Stimulated activated memory B cell treated with anti-CD40 and anti-IgM and Interleukin-4, amounts not matched to agents 10 μg/mL and 1 μg/mL and 100 μg/mL, for 72 hours (primary cell): ENCODE measurements at places on chromosomes 7 and 10.

DNA sequence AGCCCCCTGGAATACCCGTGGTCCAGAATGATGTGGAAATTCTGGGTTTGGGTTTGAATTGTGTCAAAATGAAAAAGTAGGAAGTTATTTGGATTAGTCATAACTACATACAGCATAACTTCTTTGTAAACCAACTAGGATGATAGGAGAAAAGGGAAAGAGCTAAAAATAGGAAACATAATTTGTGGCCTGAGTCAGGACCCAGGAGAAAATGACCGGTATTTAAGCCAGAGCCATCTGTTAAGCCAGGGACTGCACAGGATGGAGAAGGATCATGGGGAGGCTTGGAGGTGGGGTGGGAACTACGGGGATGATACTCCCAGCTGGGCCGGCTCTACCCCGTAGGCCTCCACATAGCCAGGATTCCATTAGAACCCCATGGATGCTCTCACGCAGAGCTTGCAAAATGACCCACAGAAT is 98.6 kb downstream of the MYOF start:
- ATAC-seq = no peak

DNA sequence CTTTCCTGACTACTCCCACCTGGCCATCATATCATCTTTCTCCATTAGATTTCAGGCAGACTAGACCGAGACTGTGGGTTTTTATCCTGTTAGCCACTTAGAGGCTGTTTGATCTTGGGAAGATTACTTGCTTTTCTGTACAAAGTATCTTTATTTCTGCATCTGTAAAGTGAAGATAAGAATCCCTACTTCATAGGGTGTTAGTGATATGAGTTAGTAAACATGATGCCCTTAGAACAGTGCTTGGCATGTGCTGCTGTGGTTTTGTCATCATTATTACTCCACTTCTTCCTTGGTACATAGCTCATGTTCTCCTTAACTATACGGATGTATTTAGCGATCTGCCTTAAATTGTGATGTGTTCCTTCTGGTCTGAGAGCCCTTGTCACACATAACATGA is 165.2 kb downstream of the AUTS2 start:
- no peak for ATAC-seq

GRCh38 chr7:66768865-66769832 is 28.6 kb downstream of the RABGEF1 start:
- peak; percentile 57 for ATAC-seq

GRCh38 chr7:4712281-4713182 is 30.4 kb downstream of the FOXK1 start:
- ATAC-seq = peak; percentile 96

- ATAC-seq = no peak
These were observed 171.1 kb upstream of the PHF14 start for GRCh38 chr7:10802526-10802925.

DNA sequence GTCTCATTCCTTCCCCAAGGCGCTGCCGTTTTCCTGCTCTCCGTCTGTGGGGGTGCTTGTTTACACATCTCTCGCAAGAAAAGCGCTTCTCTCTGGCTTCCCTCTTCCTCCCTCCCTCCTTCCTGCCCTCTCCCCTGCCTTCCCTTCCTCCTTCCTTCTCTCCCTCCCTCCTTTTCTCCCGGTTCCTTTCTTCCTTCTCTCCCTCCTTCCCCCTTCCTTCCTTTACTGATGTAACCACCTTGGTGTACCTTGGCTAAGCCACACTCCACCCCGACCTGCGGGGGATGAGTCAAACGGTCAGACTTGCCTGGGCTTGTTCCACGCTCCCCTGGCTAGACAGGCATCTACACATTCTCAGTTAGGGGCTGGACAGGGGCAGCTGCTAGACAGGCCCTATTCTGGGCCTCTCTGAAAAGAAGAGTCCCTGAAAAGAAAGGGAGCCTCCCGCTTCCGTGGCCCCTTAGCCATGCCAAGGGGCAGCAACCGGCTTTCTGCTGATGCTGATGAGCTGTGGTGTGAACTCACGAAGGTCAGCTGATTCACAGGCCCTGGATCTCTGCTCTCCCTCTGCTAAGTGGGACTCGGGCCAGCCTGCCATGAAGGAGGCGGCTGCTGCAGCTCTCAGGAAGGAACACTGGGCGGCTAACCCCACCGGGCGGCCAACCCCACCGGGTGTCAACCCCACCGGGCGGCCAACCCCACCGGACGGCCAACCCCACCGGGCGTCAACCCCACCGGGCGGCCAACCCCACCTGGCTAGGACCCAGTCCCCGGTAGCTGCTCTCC is 216.8 kb downstream of the TCERG1L start:
- peak; percentile 48 for ATAC-seq

DNA sequence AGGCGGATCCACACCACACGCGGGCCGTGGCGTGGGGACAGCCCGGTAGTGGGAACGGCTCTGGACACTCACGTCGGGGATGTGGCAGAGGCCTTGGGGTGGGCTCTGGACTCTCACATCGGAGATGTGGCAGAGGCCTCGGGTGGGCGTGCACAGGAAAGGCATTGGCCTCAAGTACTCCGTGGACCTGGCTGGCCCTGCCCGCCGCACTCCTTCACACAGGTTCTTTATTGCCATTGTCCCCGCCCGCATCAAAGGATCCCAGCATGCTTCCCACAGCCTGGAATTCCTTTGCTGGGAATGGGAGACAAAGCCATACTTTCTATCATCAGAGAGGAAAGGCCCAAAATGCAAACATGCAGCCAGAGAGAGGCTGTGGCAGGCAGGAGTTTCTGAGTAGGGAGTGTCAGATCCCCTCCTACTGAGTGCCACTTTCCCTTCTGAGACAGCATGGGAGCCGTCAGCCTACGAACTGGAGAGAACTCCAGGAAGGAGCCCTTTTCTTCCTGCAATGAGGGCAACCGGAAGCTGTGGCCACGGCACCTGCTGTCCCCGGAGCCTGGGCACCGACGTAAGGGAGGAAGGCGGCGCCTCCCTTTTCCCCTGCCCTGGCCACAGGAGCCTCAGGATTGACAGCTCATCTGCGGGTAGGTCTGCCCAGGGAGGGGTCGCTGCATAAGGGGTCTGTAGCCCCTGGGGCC is 51.5 kb downstream of the RBM17 start:
- no peak for ATAC-seq

DNA sequence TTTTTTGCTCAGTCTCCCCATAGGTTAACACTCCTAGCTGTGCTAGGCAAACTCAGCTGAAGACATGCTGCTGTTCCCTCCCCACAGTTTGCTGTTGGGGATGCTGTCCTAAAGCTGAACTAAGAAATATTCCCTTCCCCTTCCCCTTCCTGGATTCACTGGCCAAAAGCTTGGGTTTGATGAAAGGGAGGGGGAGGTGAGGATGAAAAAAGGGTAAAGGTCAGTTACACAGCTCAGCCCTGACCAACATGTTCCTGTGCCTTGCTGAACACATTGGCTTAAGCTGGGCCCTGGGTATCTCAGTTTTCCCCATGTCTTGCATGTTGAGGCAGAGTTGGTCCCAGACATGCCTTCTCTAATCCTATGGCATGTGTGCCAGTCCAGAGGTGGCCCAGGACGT is 15.3 kb downstream of the CCM2 start:
- ATAC-seq = no peak

- ATAC-seq = no peak
These were observed 4.1 kb downstream of the LAMB1 start for GRCh38 chr7:107998660-107999480.

GRCh38 chr10:124587811-124588211 is 126.2 kb downstream of the LHPP start:
- ATAC-seq = peak; percentile 69

DNA sequence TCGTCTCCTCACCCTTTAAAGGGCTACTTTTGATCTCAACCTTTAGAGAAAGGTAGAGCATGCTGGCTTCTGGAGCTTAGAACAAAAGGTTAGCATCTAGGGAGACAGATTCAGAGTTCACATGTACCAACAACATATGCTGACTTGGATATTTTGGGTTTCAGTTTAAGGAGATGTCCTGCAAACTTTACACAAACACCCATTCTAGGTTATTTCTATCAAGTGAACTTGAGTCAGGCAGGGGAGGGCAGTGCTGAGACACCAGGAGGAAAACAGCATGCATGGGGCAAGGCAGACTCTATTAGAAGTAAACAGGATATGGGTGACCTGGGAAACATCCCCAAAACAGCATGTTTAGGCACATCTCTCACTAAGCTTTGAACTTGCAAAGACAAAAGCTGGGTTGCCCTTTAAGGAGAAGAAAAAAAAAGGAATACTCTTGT is 43.8 kb downstream of the ARL4A start:
- ATAC-seq = no peak

- no peak for ATAC-seq
These were observed 42.8 kb downstream of the CLRN3 start for GRCh38 chr10:127849921-127850320.

DNA sequence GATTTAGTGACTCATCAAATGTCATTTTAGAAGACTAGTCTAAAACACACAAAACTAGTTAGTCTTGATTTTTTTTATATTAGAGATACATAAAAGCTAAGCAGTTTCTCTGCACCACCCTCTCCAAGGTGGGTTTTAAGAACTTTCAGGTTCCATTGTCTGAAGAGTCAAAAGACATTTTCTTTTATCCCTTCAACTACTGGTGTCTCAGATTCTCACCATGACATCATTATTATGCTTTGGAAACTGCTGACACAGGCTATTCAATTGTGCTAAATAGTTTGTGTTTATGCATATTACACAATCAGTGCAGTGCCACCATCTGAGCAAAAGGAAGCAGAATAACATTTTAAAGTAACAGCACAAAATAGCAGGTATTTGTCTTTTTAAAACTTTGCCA is 52.2 kb downstream of the IGF2BP3 start:
- no peak for ATAC-seq

DNA sequence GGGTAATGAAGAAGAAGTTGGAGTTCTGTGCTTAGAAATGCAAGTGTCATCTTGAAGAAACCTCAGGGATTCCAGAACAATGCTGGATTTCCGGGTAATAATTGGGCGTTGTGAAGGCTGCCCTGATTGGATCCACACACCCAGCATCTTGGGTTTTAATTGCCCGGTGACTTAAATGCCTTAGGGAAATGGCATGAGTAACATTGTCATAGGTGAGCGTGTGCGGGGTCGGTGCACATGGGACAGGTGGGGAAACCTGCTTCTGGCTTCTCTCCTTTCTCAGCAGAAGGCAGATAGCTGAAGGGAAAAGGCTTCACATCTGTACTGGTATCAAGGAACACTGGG is 15.2 kb upstream of the CAMK1D start:
- ATAC-seq = peak; percentile 28

GRCh38 chr10:30963992-30964930 is 67.4 kb downstream of the ZNF438 start:
- no peak for ATAC-seq

DNA sequence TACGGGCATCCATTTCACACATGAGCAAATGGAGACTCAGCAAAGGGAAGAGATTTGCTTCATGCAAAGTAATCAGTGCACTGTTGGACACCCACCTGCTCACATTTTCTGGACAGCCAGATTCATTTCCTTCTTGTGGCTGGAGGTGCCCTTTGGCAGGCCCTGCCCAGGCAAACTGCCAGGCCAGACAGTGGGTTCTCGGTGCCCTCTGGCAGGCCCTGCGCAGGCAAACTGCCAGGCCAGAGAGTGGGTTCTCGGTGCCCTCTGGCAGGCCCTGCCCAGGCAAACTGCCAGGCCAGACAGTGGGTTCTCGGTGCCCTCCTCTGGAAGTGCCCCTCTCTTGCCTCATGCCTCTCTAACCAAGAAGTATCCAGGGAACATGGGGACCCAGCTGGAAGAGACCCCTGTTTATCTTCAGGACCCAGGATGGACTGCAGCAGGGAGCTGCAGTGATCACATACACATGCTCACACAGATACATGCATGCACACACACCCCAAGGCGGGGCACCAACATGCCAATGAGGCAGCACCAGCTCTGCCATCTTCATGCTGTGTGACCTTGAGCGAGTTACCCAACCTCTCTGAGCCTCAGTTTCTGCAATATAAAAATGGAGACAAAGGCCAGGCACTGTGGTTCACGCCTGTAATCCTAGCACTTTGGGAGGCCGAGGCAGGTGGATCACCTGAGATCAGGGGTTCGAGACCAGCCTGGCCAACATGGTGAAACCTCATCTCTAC is 67.1 kb downstream of the OAT start:
- ATAC-seq = no peak

- no peak for ATAC-seq
These were observed 152.0 kb downstream of the PHTF2 start for GRCh38 chr7:77950548-77950947.

GRCh38 chr7:147079083-147079482 is 962.5 kb downstream of the CNTNAP2 start:
- no peak for ATAC-seq

- ATAC-seq = no peak
These were observed 1.0 kb upstream of the BMPR1A start for GRCh38 chr10:86755454-86755739.

DNA sequence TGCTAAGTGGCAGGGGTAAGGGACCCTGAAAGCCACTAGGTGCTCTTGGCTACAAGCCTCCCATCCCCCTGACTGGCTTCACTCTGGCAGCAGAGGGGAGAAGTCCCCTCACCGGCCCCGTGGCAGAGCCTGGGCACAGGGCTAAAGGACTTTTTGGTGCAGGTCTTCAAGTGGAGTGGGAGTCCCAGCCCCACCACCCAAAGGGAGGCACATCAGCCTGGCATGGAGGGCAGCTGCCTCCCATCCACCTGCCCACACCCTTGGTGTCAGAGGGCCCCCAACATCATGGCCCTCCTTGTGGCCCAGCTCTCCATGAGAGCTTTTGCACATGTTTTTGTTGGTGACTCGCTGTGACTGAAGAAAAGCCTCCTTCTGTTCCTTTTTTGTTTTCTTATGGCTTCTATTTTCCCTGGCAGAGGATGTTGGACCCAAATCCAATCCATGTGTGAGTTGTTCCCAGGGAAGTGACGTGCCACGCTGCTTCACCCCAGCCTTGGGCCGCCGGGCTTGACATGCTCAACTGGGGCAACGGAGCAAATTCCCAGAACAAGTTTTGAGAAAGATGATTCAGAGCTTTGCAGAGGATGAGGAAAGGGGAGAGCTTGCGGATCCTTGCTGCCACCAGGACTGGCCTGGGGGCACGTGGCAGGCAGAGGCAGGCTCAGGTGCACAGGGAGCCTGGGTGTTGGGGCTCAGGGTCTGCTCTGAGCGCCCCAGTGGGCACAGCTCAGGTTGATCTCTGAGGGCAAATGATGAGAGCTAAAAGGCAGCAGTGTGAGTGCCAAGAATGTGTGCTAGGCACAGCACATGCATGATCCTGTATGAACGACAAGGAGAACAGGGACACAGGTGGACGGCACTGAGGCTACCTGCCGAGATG is 1.9 kb upstream of the AEBP1 start:
- no peak for ATAC-seq
